ENCODE measurements at places on chromosomes 13 and 19.

DNA sequence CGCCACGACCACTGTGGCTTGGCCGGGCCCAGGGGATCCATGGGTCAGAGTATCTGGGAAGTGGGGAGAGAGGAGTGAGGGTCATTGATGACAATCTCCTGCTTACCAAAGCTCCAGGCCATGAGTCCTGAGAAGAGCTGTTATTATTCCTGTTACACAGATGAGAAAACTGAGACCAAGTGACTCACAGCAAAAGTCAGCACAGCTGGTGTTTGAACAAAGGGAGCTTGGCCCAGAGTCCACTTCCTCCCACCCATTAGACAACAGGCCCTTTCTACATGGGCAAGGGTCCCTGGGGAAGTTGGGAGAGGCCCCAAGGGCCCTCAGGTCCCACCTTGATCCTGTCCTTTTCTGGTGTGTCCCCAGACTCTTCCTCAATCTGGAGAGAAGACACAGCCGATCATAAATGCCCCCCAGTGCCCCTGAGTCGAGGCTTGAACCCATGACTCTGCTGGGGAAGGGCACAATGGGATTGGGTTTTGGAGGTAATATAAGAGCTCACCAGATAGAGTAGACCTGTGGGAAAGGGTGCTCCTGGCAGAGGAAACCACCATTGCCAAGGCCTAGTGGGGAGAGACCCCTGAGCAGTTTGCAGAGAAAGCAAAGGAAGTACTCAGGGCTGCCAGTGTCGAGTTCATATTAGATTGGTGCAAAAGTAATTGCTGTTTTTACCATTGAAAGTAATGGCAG, 6.8 kb downstream of the FUT6 start:
- no peak overlapping the region for H3K4me3 ChIP-seq
- no peak overlapping the region for H3K27ac ChIP-seq
- H3K27me3 ChIP-seq: no peaks in the 10 kb centered on the region
- no peaks in the 10 kb centered on the region for H3K4me1 ChIP-seq
- no peaks in the 10 kb centered on the region for H3K36me3 ChIP-seq

DNA sequence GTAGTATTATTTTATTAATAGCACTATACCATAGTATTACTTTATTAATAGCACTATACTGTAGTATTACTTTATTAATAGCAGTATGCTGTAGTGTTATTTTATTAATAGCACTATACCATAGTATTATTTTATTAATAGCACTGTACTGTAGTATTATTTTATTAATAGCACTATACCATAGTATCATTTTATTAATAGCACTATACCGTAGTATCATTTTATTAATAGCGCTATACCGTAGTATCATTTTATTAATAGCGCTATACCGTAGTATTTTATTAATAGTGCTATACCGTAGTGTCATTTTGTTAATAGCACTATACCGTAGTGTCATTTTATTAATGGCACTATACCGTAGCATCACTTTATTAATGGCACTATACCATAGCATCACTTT, 191.8 kb downstream of the GPC6 start:
- H3K4me3 ChIP-seq: no peak overlapping the region
- no peaks in the 10 kb centered on the region for H3K36me3 ChIP-seq
- DNase-seq: no peak
- H3K4me1 ChIP-seq: no peaks in the 10 kb centered on the region
- no peaks in the 10 kb centered on the region for H3K27me3 ChIP-seq
- H3K27ac ChIP-seq: no peak overlapping the region

- peak overlapping the region; percentile 47 for H3K27ac ChIP-seq
- H3K4me1 ChIP-seq: peaks cover 9% of the 10 kb centered on the region
- no peaks in the 10 kb centered on the region for H3K27me3 ChIP-seq
- no peak for DNase-seq
- no peak overlapping the region for H3K4me3 ChIP-seq
Observed at GRCh38 chr19:3132971-3133792, 2.7 kb upstream of the GNA15 start.

DNA sequence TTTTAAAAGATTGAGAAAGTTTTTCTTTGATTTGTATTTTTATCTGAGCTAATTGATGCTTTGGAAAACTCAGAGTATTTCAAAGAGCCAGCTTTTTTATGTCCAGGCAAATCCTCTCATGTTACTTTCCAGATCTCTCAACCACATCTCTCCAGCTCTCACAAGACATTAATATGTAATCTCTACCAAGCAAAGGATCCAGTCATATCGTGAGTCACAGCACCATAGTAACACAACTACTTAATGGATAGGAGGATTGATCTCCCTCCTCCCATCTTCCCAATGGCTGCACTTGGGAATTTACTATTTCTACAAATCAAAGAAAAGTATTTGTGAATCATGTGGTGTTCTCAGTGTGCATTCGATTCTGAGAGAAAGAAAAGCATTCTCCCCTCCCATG, 63.3 kb downstream of the POU4F1 start:
- no peak for DNase-seq
- H3K27me3 ChIP-seq: no peaks in the 10 kb centered on the region
- no peak overlapping the region for H3K27ac ChIP-seq
- H3K36me3 ChIP-seq: no peaks in the 10 kb centered on the region
- H3K4me1 ChIP-seq: no peaks in the 10 kb centered on the region
- H3K4me3 ChIP-seq: no peak overlapping the region

- H3K4me1 ChIP-seq: no peaks in the 10 kb centered on the region
- no peaks in the 10 kb centered on the region for H3K27me3 ChIP-seq
- DNase-seq: no peak
- H3K4me3 ChIP-seq: no peak overlapping the region
Observed at GRCh38 chr13:109130093-109130835, 500.9 kb downstream of the MYO16 start.

- H3K27ac ChIP-seq: no peak overlapping the region
- no peak for DNase-seq
- no peaks in the 10 kb centered on the region for H3K27me3 ChIP-seq
- no peaks in the 10 kb centered on the region for H3K36me3 ChIP-seq
Observed at GRCh38 chr13:98774776-98775175, 22.3 kb upstream of the SLC15A1 start.

GRCh38 chr19:32580353-32580900, 563 bp upstream of the PDCD5 start:
- no peak for DNase-seq
- peaks cover 2% of the 10 kb centered on the region for H3K4me1 ChIP-seq
- H3K27ac ChIP-seq: no peak overlapping the region
- H3K27me3 ChIP-seq: no peaks in the 10 kb centered on the region

DNA sequence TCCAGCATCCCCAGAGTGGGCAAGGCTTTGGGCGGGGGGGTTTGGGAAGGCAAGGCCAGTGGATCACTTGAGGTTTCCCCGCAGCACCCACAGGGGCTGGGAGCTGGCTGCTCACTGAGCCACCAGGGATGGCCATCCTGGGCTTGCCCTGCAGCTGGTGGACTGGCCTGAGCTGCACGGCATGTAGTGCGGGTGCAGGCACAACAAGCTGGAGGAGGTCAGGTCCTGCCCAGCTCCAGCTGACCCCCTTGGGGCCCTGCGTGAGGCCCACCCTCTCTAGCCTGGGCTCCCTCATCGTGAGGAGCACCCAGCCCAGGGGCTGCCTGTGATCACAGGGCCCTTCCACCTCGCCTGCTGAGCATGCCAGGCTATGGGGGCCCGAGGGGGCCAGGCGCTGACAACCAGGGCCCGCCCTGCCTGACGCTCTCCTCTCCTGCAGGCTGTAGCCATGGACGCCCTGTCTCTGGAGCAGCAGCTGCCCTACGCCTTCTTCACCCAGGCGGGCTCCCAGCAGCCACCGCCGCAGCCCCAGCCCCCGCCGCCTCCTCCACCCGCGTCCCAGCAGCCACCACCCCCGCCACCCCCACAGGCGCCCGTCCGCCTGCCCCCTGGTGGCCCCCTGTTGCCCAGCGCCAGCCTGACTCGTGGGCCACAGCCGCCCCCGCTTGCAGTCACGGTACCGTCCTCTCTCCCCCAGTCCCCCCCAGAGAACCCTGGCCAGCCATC, 22.9 kb downstream of the COMP start:
- DNase-seq: no peak
- H3K36me3 ChIP-seq: no peaks in the 10 kb centered on the region
- peaks cover 29% of the 10 kb centered on the region for H3K4me1 ChIP-seq
- H3K4me3 ChIP-seq: no peak overlapping the region

DNA sequence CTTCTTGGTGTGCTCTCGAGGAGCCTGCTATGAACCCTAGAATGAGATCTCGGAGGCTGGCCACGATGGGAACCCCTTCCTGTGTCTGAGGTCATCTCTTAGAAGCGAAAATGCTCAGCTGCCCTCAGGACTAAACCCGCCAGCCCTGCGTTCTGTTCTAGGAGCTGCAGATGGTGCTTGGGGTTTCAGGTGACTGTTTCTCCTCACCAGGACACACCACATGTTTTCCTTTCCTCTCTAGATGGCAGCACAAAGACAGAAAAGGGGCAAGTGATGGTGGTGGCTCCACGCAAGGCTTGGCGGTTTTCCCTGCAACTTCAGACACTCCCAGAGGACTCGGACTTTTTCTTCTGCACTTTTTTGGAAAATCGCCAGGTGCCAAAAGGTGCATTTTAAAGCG, 60.1 kb downstream of the RNASEH2B start:
- H3K27ac ChIP-seq: no peak overlapping the region
- no peaks in the 10 kb centered on the region for H3K4me1 ChIP-seq
- no peak for DNase-seq
- H3K36me3 ChIP-seq: peaks cover 3% of the 10 kb centered on the region
- no peak overlapping the region for H3K4me3 ChIP-seq

DNA sequence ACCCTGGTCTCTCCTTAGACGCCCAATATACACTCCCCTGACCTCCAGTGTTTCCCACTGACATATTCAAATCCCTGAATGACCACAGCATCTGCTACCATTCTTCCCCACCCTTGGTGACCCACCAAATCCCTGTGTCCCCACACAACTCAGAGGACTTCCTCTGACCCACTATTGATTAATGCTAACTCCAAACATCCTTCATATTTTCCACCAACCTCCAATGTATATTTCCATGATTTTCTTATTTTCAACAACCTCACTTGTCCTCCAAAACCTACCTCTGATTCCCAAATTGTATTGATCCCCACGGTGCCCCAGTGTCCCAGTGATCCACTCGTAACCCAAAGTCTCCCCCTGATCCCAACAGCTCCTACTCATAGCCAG, 526 bp upstream of the DMWD start:
- H3K4me3 ChIP-seq: no peak overlapping the region
- peaks cover 25% of the 10 kb centered on the region for H3K36me3 ChIP-seq

DNA sequence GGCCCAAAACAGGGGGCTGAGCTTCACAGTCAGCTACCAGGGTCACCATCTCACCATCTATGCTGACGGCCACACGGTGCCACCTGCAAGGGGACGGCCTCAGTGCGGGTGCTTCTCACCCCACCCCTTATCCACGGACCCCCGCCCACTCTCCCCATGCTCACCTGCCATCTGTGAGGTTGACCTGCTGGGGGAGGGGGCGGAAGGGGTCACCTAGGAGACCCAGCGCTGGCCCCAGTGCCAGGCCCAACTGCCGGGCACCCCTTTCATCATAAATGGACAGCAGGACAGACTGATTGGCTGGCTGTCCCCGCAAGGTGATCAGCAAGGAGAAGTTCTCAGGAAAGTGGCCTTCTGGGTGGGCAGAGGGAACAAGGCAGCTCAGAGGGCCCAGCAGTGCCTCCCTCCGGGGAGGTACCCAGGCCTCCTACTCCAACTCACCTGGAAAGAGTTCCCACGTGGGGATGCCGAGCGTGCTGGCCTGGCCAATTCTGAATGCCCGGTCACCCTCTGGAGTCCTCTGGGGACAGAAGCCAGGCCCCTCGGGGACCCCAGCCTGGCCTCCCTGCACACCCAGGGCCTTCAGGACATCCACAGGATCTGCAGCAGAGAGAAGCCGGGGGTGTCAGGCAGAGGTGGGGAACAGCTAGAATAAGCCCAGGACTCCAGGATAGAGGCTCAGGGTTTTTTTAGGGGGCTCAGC, 4.5 kb downstream of the COL5A3 start:
- no peak overlapping the region for H3K4me3 ChIP-seq
- H3K27me3 ChIP-seq: no peaks in the 10 kb centered on the region
- H3K27ac ChIP-seq: no peak overlapping the region
- H3K36me3 ChIP-seq: no peaks in the 10 kb centered on the region

GRCh38 chr13:47184321-47184720, 287.5 kb upstream of the HTR2A start:
- H3K4me1 ChIP-seq: no peaks in the 10 kb centered on the region
- H3K27ac ChIP-seq: no peak overlapping the region
- no peaks in the 10 kb centered on the region for H3K27me3 ChIP-seq
- no peak overlapping the region for H3K4me3 ChIP-seq
- no peak for DNase-seq

- H3K27ac ChIP-seq: no peak overlapping the region
- H3K4me3 ChIP-seq: no peak overlapping the region
- H3K27me3 ChIP-seq: peaks cover 62% of the 10 kb centered on the region
- peak; percentile 48 for DNase-seq
- H3K4me1 ChIP-seq: no peaks in the 10 kb centered on the region
Observed at GRCh38 chr19:18613589-18614234, 1.0 kb downstream of the TMEM59L start.

DNA sequence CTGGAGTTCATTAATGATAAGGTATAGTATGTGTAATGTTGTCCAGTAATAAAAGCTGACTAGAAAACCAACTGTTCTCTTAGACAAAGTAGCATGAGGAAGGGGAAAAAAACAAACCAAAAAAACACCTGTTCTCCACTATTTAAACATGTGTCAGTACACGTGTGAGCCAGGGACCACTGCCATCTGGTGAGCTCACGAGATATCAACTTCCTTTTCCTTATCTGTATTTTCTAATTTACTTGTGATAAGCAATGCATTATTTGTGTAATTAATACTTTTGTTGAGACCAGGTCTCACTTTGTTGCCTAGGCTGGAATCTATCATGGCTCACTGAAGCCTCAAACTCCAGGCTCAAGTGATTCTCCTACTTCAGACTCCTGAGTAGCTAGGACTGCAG, 4.3 kb upstream of the SIX5 start:
- H3K4me1 ChIP-seq: no peaks in the 10 kb centered on the region
- H3K4me3 ChIP-seq: no peak overlapping the region
- H3K36me3 ChIP-seq: peaks cover 21% of the 10 kb centered on the region
- DNase-seq: no peak
- H3K27ac ChIP-seq: no peak overlapping the region

GRCh38 chr13:108575430-108575829, 54.0 kb upstream of the MYO16 start:
- no peaks in the 10 kb centered on the region for H3K4me1 ChIP-seq
- H3K27me3 ChIP-seq: peaks cover 13% of the 10 kb centered on the region
- no peaks in the 10 kb centered on the region for H3K36me3 ChIP-seq
- DNase-seq: no peak
- H3K4me3 ChIP-seq: no peak overlapping the region

Data from RWPE2 (cell line).